ENCODE measurements at places on chromosomes 12 and 14. TPM values are rescaled to one million over a fixed set of nuclear protein-coding genes. Genes with fewer than 3 reads are reported as not detected.

Gene P2RX2
- not detected for total RNA-seq

Gene TTC6
- not detected for total RNA-seq

Gene HAL
- 0.25 TPM for total RNA-seq

Gene RAD52
- 9.1 TPM for total RNA-seq

Gene VASH1
- total RNA-seq = 54.4 TPM

Gene HSPB8
- 1.1 TPM for total RNA-seq

Gene MLH3
- 18.4 TPM for total RNA-seq

Gene MORN3
- 0.49 TPM for total RNA-seq

Gene RPL10L
- not detected for total RNA-seq

Gene FRS2
- 19.9 TPM for total RNA-seq

Gene MSI1
- total RNA-seq = not detected

Gene CHGA
- total RNA-seq = 1.0 TPM

Gene CCND2
- total RNA-seq = 330 TPM

Gene GUCY2C
- total RNA-seq = not detected

Gene C12orf56
- total RNA-seq = not detected

Gene KRT81
- total RNA-seq = not detected

Gene TTC8
- total RNA-seq = 6.8 TPM

Gene PXMP2
- total RNA-seq = 26.1 TPM

Gene DEPDC4
- 0.32 TPM for total RNA-seq

Measured in bladder microvascular endothelial cell (primary cell).